ENCODE measurements at places on chromosomes 6 and 20.

DNA sequence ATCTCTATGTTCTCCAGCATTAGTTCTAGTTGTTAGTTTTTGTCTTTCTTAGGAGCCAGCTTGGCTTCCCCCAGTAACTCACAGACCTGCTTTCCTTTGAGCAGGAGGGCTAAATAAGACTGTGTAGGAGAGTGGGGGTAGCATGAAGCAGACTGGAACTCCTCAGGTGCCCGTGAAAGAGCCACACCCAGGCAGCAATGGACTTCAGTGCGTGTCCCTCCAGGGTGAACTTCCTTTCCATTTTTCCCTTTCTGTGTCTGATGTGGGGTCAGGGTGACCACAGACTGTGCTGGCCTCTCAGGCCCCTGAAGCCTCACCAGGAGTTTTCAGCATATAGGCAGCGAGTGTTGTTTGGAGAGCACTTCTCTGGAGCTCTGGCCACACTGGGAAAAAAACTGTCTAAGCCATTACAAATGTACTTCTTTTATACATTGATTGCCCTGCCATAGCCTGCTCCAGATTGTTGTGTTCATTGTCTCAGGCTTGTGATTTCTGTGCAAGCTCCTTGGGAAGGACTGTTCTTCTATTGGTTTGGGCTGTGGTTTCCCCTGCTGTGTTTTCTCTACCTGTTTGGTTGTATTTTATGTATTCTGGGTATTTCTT lies 55.7 kb downstream of the SH3BGRL2 start:
- DNase-seq = no peak

DNA sequence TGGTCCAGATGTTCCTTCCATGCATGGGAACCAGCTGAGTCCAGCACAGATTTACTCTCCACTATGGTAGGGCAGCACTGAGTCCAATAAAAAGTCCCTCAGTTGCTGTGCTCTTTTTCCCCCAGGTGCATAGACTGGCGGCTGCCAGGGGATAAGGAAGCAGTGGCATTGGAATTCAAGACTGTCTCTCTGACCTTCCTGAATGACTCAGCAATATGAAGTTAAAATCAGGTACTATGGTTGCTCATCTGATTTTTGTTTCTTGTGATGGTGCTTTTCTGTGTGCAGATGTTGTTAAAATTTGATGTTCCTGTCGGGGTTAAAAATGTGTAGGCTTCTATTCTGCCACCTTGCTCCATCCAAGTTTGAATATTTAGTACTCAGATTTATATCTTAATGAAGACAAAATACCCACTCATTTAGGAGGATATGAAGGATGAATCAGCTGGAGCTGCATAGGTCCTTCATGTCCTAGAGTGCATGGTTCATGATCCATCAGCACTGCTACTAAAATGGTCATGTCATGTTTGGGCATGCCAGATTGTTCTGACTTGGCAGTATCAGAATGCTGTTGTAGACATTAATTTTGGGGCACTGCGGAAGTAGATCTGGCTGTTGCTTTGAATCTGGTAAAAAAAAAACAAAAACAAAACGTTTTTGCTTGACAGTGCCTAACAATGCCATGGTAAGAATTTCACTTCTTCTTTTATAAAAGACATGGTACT lies 321.2 kb upstream of the MAP3K7 start:
- DNase-seq = no peak

DNA sequence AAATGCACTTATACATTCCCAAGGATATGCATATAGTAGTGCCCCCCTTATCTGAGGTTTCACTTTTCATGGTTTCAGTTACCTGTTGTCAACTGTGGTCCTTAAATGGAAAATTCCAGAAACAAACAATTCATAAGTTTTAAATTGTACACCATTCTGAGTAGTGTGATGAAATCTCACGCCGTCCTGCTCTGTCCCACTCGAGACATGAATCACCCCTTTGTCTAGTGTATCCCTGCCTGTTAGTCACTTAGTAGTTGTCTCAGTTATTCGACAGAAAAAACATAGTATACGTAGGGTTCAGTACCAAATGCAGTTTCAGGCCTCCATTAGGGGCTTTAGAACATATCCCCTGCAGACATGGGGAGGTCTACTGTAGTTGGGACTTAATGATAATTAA lies 57.0 kb downstream of the MAP1LC3A start:
- no peak for DNase-seq

GRCh38 chr6:137765059-137765458 lies 102.0 kb upstream of the TNFAIP3 start:
- no peak for DNase-seq

DNA sequence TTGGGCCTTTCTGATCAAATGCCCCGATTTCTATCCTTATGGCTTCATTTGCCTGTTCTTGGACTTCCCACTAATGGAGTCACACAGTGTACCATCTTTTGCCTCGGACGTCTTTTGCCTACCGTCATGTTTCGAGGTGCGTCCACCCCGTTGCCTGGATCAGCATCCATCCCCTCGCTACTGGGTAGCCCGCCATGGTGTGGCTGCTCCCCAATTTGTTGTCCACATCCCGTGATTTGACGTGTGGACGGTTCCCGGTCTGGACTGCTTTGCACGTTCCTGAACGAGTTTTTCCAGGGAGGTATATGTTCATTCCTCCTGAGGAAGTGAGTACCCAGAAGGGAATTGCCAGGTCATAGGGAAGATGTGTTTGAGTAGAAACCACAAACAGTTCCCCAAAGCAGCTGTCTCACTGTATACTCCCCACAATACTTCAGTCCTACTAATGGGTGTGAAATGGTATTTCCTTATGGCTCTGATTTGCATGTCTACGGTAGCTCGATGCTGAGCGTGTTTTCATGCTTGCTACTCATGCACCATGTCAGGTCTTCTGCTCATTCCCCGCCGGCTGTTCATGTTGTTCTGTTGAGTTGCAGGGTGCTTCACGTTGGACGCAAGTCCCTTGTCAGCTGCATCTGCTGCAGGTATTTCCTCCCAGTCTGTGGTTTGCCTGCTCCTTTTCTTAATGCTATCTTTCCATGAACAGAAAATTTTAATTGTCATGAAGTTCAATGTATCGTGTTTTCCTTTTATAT lies 86.8 kb upstream of the AFDN start:
- DNase-seq = no peak
